Activated T-cell treated with anti-CD3 and anti-CD28 coated beads for 4 hours (primary cell): ENCODE measurements at places on chromosomes 16 and 17.

GRCh38 chr17:53516636-53517035 lies 306.1 kb upstream of the KIF2B start:
- DNase-seq: no peak

DNA sequence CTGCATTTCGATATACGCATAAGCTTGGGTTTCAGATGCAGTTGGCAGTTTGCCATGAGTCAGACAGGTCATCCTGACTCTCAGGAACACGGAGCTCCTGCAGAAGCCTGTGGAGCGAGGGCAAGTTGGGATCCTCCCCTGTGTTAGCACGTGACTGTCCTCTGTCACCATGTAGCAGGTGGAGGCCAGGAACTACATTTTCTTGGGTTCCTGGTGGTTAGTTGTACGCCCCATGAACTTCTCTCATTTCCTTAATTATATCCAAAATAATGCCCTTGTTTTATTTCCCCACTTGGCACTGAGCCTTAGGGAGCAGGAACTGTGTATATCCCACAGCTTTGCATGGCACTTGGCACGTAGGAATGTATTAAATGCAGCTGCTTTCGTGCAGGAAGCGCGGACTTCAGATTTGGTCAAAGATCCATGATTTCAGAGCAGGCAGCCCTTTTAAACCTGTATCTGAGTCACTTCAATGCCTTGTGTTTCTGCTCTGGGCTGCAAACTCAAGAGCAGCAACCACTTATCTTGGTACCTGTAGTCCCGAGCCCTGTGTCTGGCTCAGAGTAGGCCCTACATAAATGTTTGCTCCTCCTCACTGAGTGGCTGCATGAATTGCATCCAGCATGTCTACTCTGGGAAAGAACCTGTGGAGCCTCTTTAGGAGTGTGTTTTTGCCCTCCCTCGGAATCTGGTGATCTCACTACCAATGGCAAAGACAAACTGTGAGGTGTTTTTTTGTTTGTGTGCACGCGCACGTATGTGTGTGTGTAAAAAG lies 428.4 kb downstream of the MAF start:
- DNase-seq: no peak

DNA sequence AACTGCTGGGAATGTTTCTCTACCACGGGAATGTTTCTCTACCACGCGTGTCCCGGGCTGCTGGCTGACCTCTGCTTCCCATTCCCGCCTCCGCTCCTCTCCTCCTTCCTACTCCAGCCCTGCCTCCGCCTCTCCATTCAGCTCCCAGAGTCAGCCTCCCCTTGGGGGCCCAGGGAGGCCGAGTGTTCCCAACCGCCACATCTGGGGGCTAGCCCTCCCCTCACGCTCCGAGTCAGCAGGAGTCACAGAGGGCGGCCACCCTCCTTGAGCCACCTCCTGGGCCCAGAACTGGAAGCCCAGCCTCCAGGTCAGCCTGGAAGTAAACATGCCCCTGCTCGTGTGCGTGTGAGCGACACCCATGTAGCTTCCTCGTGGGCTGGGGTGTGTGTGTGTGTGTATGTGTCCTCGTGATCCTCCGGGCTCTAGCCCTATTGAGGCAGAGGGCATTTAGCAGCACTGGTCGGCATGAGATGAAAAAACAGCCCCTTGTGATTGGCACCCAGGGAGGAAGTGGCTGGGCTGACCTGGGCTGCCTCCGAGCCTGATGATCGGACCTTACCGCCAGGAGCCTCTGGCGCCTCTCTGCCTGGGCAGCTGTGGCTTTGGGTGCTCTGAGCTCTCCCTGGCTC lies 7.3 kb downstream of the CYGB start:
- no peak for DNase-seq

DNA sequence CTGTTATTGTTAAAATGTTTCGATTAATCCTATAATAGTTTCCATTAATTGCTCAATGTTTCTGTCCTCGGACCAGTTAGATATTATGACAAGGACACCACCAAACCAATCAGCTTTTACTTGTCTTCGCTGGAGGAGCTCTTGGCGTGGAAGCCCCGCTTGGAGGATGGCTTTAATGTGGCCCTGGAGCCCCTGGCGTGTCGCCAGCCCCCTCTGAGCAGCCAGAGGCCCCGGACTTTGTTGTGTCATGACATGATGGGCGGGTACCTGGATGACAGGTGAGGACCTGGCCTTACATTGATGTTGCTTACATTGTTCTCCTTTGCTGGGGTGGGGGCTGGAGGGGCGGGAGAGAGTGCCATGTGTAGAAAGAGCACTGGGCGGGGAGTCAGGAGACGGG lies 3.0 kb downstream of the ENGASE start:
- no peak for DNase-seq

DNA sequence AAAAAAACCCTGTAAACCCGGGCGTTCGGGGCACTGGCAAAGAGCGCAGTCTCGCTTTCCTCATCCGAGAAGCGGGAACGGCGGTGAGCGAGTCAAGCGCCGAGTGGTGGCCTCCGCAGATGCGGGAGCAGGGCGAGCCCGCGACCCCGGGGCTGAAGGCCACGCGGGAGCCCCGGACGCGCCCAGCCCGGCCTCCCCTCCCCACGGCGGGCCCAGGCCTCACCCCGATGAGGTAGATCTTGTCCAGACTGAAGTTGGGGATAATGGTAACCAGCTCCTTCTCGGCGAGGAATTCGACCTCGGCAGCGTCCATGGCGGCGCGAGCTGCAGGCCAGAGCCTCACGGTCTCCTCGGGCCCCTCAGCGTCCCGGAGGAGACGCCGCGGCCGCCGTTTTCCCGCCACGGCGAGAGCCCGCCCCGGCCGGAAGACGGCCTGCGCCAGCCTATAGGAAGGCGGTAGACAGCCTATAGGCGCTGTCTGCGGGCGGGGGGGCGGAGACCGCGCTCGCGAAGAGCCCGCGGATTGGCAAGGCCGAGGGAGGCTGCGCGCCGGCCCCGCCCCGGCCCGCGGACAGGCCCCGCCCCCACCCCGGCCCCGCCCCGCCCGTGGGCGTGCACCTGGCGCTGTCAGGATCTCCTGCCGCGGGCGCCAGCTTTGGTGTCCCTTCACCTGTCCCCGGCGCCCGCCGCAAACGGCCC lies at the start of gene GINS2:
TSS of gene GINS2 (minus strand) at position 369 of the 699 bp plus-strand sequence. CDS start at position 313, 56 bp downstream.
- DNase-seq: peak; percentile 85

DNA sequence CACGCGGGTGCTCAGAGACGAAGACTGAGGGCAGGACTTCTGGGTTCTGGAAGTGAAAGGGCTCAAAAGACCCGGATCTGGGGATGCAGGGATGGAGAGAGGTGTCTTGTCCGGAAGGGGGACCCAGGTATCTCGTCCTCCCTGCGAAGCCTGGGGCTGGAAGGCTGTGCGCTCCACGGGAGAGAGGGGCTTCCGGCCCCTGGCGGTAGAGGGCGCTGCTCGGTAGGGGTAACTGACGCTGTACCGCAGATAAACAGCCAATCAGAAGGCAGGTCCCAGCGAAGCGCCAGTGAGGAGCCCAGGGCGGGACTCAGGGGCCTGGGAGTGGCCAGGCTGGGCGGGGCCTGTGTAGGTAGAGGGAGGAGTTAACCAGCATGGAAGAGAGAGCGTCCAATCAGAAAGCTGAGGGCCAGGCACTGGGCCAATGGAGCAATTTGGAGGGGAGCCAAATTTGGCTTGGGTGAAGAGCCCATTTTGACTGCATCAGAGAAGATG lies 804 bp downstream of the TGFB1I1 start:
- no peak for DNase-seq

- no peak for DNase-seq
Measured at GRCh38 chr17:57902117-57902799, 52.4 kb upstream of the MRPS23 start.

GRCh38 chr17:17526369-17526768 lies 30.2 kb upstream of the RASD1 start:
- no peak for DNase-seq

GRCh38 chr17:68853036-68853435 lies 102.2 kb downstream of the ABCA8 start:
- no peak for DNase-seq

GRCh38 chr17:32780721-32781120 lies 96.2 kb downstream of the MYO1D start:
- no peak for DNase-seq

- no peak for DNase-seq
Measured at GRCh38 chr17:77602883-77603640, 355.4 kb upstream of the TNRC6C start.

DNA sequence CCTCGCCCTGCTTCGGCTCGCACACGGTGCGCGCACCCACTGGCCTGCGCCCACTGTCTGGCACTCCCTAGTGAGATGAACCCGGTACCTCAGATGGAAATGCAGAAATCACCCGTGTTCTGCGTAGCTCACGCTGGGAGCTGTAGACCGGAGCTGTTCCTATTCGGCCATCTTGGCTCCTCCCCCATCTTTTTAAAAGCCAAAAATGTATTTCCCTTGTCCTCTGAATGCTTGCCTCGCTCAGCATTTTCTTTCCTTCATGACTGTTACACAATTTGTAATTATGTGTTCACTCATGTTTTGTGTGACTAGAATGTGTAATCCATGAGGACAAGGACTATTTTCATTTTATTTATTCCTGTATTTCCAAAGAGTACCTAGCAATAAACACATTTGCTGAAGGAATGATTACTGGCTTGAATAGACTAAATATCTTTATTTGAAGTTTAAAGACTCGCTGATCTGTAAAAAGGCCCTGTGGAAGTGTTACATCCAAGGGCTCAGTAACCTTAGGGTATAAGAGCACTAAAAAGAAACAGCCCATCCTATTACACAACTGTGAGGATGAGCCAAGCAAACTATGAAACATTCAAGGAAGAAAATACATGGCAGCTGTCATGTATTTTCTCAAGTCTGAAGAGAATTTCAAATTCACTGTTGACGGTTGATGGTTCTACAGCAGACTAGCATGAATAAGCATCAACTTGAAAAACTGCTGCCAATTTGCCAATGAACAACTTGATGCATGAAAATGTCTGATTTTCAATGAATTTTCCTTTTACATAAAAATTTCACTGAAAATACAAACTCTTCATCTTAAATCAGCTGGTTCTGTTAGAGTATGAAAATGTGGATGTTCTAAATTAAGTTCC lies 192.6 kb downstream of the MYO1D start:
- no peak for DNase-seq

DNA sequence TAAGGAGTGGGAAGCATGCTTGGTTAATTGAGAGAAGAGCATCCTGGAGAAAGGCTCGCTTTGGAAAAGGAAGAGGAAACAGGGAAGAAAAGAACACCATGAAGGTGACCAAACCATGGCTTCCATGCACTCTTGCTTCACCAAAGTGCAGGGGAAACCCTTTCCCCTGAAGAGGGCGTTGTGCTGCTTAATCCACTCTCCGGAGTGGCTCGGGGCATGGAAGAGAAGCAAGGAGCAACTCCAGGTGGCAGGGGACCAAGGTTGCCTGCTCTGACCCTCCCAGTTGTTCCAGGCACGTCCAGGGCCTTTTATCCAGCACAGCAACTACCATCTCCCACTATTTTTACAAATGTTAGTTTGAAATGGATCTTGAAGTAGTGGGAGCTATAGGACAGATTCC lies 108.1 kb downstream of the STX8 start:
- no peak for DNase-seq

DNA sequence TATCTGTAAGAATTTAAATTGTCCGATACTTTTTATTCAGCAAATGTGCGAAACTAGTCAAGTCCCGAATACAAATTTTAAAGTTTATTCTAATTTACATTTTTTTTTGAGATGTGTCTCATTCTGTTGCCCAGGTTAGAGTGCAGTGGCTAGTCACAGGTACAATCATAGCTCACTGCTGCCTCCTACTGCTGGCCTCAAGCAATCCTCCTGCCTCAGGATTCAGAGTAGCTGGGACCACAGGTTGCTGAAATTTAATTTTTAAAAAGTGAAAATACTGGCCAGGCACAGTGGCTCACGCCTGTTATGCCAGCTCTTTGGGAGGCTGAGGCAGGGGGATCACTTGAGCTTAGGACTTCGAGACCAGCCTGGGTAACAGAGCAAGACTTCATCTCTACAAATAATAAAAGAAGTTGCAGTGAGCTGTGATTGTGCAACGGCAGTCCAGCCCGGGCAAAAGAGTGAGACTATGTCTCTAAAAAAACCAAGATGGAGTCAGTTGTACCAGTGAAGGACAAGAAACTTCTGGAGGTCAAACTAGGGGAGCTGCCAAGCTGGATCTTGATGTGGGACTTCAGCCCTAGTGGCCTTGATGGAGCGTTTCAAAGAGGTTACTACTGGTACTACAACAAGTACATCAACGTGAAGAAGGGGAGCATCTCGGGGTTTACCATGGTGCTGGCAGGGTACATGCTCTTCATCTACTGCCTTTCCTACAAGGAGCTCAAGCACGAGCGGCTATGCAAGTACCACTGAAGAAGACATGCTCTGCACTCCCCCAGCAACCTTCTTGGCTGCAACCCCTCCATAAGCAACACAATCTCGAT lies 5.6 kb downstream of the POLG2 start:
- DNase-seq: peak; percentile 21

- no peak for DNase-seq
Measured at GRCh38 chr16:79986352-79986751, 385.8 kb upstream of the MAF start.

GRCh38 chr17:44308320-44308818 lies at the start of gene RUNDC3A:
RUNDC3A (plus strand) TSS chr17:44308601; CDS start chr17:44308833, 232 bp downstream.
- DNase-seq: peak; percentile 78

- peak; percentile 22 for DNase-seq
Measured at GRCh38 chr17:73645050-73645871, 1.0 kb upstream of the SDK2 start.

DNA sequence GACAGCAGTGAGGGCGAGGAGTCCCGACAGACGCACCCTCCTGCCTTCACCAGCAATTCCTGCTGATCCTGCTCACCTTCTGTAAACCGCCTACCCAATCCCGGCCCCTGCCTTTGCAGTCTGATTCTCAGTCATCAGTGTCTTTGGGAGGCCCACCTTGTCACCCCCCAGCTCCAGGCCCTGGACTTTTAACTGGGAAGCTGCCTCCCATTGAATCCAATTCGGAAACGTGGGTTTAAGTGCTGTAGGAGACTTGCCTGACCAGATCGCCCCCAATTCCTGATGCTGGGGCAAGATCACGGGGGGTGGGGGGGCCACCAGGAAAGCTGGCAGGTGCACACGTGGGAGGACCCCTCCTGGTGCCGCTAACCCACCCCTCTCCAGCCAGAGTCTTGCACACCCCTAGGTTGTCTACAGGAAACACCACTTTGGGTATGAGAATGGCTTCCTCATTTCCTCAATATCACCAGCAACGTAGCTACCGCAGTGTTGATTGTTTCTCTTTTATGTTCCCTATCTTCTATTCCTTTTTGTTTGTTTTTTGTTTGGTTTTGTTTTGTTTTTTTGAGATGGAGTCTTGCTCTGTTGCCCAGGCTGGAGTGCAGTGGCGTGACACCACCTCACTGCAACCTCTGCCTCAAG lies 46.6 kb upstream of the CMIP start:
- DNase-seq: no peak

- DNase-seq: no peak
Measured at GRCh38 chr17:68020409-68020756, 15.2 kb upstream of the KPNA2 start.
